Activated T-helper 1 cell treated with anti-CD3 and anti-CD28 coated beads, Interleukin-2, amount 50 U/mL, for 16 hours (primary cell): ENCODE measurements at places on chromosomes 4 and X.

DNA sequence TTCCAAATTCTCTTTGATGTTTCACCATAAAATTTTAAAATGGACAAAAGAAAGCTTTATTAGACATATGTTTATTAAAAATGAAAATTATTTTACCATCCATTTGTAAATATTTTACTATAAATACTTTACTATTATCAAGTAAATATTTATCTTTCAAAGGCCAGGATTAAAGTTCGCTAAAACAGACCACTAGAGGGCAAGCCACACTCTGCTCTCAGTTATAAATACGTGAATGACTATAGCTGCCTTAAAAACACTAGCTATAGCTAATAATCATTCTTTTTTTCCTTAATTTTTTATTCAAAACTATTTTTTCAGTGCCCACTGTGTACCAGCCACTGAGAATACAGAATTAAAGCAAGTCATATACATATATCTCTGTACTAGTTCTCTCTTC is 38.6 kb downstream of the UNC5C start:
- no peak for DNase-seq

DNA sequence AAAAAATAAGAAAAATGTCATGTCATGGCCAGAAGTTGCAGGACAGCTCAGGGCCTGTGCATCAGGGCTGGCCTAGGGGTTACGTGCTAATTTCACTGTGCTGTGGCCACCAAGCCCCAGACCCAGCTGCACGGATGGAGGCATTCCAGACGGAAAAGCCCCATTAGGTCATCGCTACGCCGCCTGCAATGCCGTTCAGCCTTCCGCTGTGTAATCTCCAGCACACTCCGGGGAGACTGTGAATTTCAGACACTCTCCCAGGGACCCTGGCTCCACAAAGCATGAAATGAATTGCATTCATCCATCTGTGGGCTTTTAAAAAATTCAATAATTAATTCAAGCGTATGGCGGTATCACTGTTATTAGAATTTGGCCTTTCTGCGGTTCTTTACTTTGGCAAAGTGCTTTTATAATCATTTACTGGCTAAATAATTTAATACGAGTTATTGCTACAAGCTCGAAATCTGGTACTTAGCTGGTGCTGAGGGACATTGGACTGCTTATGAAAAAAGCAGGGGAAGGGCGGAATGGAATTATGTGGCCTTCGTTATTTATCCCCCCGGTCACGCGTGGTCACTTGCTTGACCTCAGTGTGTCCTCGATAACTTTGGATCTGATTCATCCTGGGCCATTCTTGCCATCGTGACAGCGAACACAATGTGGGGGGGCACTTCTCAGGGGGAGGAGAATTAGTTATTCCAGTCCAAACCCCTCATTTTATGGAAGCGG is 9.0 kb upstream of the NSG1 start:
- no peak for DNase-seq

- DNase-seq = no peak
Measured at GRCh38 chrX:66042307-66043077, 2.6 kb upstream of the VSIG4 start.

DNA sequence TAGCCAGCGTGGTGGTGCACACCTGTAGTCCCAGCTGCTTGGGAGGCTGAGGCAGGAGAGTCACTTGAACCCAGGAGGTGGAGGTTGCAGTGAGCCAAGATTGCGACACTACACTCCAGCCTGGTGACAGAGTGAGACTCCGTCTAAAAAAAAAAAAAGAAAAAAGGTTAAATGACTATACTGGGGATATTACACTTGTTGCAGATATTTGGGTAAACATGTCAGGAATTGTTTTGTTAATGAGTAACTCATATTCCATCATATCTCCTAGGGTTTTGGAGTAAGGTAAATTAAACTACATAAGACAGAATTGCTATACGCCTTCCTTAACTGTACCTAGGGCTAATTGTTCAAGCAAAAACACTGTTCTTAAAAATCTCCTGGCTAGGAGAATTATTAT is 291.4 kb upstream of the IGFBP7 start:
- no peak for DNase-seq

GRCh38 chr4:120007191-120007871 is 59.3 kb downstream of the MAD2L1 start:
- no peak for DNase-seq

GRCh38 chr4:15040916-15041463 is 38.7 kb downstream of the CPEB2 start:
- no peak for DNase-seq
